ENCODE measurements at places on chromosomes 4 and X.

- DNase-seq = no peak
Measured at GRCh38 chrX:12443534-12444098, 305.3 kb downstream of the FRMPD4 start.

DNA sequence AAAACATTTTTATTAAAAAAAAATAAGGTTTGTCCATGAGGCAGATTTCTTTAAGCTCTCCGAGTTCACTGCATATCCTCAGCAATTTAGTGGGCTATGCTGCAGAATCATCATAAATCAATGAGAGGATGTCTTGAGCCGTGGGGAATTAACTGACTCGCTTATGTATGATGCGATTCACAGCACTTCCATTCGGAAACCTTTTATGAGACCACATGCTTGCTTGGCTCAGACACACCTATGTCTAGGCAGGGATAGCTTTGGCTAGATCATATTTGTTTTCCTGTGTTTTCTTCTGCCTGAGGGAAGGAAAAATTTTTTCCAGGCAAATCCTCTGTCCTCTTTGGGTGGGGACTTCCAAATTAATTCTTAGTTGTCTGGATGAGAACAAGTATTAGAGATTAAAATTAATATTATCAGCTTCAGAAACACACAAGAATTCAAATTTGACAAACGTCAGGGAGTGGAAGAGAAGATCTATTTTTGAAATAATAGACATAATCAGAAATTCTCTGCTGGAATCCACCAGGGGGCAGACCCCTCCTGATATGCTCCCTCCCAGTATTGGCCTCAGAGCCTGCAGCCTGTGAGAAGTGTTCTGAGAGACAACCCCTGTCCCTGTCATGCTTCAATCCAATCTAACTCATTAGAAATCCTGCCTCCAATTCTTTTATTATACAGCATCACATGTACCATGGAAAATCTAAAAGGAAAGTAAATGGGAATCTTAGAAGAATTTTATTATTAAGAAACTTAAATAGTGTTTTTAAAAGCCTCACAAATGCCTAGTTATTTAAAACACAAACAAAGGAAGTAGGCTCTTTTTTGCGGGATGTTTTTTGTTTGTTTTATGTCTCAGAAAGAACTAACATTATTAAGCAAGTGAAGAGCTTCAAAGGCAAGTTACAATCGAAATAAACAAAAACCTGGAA lies 345.1 kb upstream of the TACR3 start:
- DNase-seq = no peak

DNA sequence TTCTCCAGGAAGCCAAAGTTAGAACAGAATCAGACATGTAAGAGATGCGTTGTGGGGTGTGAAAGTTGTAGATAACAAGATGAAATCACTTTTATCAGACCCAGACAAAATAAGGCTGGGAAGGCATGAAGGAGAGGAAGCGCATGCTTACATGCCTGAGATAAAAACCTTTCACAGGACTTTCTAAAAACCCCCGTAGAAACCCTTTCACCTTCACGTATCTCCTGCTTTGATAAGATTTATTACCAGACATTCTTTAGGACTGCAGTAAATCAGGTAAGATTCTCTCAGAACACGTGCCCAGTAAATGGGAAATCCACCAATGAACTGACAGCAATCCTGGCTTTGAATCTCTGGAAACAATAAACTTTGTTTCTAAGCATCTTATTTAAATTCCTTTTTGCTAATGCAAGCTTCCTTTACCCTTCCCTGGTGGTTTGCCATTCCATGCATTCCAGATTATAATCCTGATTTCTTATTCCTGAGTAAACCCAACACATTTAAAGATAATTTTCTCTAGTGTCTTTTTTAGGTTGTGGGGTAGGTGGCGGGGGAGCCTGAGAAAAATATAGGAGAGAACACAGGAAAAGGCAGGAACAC lies 254.6 kb upstream of the LDB2 start:
- no peak for DNase-seq

GRCh38 chr4:5923376-5923775 lies 30.5 kb upstream of the CRMP1 start:
- no peak for DNase-seq

DNA sequence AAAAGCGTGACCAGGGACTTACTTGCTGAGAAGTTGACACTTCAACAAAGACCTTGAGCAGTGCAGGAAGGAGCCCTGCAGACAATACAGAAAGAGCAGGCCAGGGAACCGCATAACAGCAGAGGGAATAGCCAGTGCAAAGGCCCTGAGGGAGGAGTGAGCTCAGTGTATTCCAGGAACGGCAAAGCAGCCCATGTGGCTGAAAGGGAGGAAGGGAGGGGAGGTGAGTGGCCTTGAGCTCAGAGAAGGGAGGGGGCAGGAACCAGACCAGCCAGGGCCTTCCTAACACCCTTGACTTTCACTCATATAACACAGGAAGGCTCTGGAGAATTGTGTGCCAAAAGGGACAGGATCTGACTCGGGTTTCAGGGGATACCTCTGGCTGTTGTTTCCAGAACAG lies 112.2 kb downstream of the BCOR start:
- DNase-seq = no peak

GRCh38 chr4:71832049-71832448 lies 48.2 kb upstream of the GC start:
- no peak for DNase-seq

All from activated CD8-positive, alpha-beta memory T cell treated with anti-CD3 and anti-CD28 coated beads, Interleukin-2, amount 50 U/mL, for 4 hours (primary cell).